Astrocyte (in vitro differentiated cells and primary cell): ENCODE measurements at places on chromosomes 16 and 17. TPM values are rescaled to one million over a fixed set of nuclear protein-coding genes. Genes with fewer than 3 reads are reported as not detected.
A peak's percentile ranks its signal among the peaks of the same experiment; 100 is the strongest.

The CACNG3 gene
- total RNA-seq: not detected in 2 replicates

The TMEM98 gene
- 59.6 and 62.6 TPM in 2 replicates for total RNA-seq

DNA sequence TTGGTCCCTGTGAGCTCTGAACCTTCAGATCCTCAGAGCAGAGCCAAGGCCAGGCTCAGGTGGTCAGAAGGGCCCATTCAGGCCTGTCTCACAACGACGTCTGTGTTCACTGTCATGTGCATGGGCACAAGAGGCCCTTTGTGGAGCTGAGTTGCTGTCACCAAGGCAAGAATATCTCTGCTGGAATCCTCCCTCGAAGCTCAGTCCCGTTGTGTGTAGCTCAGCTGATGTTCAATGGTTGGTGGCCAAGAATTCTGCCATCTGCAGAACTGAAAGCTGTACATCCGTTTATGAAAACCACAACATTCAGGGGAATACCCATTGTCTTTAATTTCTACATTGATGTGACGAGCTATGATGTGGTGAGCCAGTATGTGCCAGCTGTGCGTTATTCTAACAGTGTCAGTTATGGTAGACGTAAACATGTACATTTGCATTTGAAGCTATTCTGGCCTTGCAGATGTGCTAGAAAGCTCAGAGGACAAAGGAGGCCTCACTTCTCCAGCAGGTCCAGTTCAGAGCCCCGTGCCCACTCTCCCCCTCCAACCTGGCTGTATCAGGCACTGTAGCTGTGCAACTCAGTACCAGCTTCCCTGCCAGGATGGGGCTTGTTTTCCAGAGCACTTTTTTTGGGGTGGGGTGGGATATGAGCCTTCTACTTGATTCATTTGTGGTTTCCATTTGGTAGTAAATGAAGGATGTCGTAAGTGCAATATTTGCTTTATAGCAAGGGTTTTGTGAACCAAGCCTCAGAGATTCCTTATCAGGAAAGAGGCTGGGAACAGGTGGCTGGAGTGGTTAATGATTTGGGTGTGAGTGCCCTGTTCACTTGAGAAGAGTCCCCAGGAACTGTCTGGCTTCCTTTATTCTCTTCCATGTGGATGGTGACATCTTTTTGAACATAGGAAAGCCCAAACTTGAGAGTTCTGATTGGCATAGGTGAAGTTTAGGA, 56.1 kb downstream of the B9D1 start:
- H3K27me3 ChIP-seq: no peaks in the 10 kb centered on the region
- H3K4me1 ChIP-seq: peaks cover 22% of the 10 kb centered on the region
- DNase-seq: no peak
- H3K36me3 ChIP-seq: no peaks in the 10 kb centered on the region

DNA sequence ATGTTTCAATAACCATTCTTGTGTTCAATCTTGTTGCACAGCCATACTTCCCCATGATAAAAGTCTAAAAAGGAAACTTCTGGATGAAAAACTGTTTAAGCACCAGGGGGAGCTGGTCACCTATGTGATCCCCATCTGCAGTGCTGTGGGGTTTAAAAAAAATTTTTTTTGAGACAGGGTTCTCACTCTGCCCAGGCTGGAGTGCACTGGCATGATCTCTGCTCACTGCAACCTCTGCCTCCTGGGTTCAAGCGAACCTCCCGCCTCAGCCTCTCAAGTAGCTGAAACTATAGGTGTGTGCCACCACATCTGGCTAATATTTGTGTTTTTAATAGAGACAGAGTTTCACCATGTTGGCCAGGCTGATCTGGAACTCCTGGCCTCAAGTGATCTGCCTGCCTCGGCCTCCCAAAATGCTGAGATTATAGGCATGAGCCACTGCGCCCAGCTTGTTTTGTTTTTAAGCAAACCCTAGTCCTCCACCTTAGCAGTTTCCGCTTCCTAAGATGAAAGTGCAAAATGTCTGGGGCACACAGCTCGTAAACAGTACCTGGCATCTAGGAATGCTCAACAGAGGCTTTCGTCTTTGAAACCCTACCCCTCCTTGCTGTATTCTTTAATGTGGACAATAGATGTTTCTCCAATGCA, 25.4 kb downstream of the DNAJA2 start:
- no peak overlapping the region for H3K27ac ChIP-seq
- no peak overlapping the region for H3K4me3 ChIP-seq
- H3K4me1 ChIP-seq: no peaks in the 10 kb centered on the region
- no peaks in the 10 kb centered on the region for H3K27me3 ChIP-seq

The ALG1 gene
- 23.1 and 23.2 TPM in 2 replicates for total RNA-seq

DNA sequence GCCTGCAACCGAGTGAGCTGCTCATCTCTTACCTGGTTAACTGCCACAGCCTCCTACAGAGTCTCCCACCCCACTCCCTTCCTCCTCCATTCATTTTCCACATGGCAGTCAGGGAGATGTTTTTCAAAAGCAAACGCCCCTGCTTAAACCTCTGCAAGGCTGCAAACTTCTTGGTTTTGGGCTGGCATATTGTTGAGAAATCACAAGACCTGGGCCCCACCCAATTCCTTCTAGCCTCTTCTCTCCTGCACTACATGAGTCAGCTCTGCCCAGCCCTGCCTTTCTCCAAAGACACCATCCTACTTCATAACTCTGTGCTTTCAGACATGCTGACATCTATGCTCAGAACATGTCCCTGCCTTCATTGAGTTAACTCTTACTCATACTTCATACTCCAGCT, 136.1 kb downstream of the SPACA3 start:
- no peaks in the 10 kb centered on the region for H3K4me1 ChIP-seq
- no peak overlapping the region for H3K27ac ChIP-seq
- no peak overlapping the region for H3K4me3 ChIP-seq
- no peaks in the 10 kb centered on the region for H3K36me3 ChIP-seq
- peak; percentile 35 for DNase-seq

The NHLRC4 gene
- total RNA-seq: 0.50 and 0.73 TPM in 2 replicates

The EEF2K gene
- total RNA-seq: 20.9 and 24.4 TPM in 2 replicates

The AMZ2 gene
- 76.2 and 78.0 TPM in 2 replicates for total RNA-seq

GRCh38 chr16:69748694-69749345, 5.9 kb downstream of the NOB1 start:
- no peak overlapping the region for H3K27ac ChIP-seq
- H3K27me3 ChIP-seq: no peaks in the 10 kb centered on the region
- no peak for DNase-seq
- H3K36me3 ChIP-seq: peaks cover 63% of the 10 kb centered on the region
- H3K4me1 ChIP-seq: peaks cover 7% of the 10 kb centered on the region
- H3K4me3 ChIP-seq: no peak overlapping the region

DNA sequence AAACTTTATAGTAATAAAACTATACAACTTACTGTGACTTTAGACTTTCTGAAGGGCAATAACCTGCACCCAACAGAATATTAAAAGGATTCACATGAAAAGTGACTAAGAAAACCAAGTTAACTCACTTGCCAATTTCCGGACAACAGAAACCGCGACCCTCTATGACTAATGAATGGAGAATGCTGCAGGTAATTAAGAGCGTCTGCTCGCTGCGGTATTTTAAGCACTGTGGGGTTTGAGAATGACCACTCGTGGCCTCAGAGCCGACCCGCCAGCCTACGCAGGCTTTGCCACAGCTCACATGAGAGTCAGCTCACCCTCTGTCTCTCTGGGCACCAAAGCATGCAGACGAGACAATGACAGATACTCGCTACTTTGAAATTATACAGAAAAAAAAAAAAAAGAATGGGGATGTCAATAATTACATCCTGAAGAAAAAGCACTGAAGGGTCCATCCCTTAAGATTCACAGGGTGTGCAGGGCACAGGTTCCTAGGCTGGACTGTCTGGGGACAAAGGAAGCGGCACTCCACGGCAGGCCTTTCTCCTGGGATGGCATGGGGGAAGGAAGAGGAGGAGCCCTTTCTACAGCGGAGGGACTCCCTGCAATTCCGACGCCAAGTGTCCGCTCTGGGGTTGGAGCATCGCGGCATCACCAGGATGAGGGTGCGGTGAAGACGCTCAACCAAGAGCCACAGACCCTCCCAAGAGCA, 35.0 kb downstream of the ZCCHC14 start:
- H3K4me1 ChIP-seq: peaks cover 25% of the 10 kb centered on the region
- H3K27ac ChIP-seq: peak overlapping the region; percentile 92
- peak overlapping the region; percentile 24 for H3K4me3 ChIP-seq

The TNFRSF13B gene
- total RNA-seq: not detected in 2 replicates

DNA sequence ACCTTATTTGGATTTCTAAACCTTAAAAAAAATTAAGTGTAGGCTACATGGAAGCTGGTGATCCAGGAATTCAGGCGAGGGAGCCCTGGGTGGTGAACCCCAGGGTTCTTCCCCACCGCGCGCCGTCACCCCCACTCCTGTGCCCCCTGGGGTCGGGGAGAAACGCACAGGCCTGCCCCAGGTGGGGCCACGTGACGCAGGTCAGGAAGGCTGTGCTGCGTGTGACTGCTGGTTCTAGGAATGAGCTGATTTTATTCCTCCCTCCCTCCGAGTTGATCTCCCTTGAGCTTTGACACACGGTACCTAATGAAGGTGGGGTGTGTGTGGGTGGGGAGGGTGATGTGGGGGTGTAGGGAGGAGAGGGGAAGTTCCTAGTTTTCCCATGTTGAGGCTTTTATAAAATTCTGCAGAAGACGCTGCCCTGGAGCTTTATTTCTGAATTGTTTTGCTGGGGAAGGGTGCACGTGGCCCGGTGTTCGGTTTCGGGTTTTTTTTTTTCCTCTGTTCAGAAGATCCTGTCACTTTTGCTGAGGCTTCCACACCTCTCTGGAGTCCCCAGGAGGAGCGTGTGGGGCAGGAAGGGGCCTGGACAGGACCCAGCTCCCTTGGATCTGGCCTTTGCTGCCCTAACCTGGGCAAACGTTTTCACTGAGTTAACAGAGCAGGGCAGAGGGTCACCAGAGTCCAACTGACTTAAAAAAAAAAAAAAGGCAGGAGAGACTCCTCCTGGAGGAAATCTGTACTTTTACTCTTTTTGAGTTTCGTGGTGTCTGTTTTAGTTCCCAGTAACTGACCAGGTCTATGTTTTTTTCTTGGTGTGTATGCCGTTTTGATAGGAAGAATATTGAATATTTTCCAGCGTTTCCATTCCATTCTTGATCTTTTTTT, 55.8 kb upstream of the GSE1 start:
- peak overlapping the region; percentile 65 for H3K4me3 ChIP-seq
- peaks cover 19% of the 10 kb centered on the region for H3K4me1 ChIP-seq
- DNase-seq: no peak
- no peaks in the 10 kb centered on the region for H3K36me3 ChIP-seq
- no peaks in the 10 kb centered on the region for H3K27me3 ChIP-seq
- H3K27ac ChIP-seq: no peak overlapping the region

- peaks cover 19% of the 10 kb centered on the region for H3K4me1 ChIP-seq
- H3K27me3 ChIP-seq: no peaks in the 10 kb centered on the region
- H3K4me3 ChIP-seq: no peak overlapping the region
- DNase-seq: no peak
Observed at GRCh38 chr17:57603546-57603945, 141.6 kb downstream of the CCDC182 start.

DNA sequence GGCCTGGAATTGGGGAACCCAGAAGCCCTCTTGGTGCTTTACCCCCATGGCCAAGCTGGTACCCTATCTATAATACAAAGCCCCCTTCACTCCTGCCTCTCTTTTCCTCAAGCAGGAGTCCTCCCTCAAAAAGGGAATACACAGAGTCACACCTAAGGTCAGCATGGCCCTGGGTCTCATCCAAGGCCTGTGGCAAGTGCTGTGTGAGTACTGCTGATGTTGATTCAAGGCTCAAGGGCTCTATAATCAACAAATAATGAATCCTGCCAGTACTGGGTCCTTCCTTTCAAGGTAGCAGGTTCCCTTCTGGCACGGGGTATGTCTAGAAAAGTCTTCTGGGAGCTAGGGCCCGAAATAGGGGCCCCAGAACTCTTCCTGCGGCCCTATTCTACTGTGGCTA, 187.3 kb downstream of the CYB561 start:
- no peak overlapping the region for H3K27ac ChIP-seq
- no peaks in the 10 kb centered on the region for H3K27me3 ChIP-seq
- no peaks in the 10 kb centered on the region for H3K36me3 ChIP-seq
- no peaks in the 10 kb centered on the region for H3K4me1 ChIP-seq

The UMOD gene
- total RNA-seq: not detected in 2 replicates

The CACNG1 gene
- total RNA-seq: not detected in 2 replicates

The CDRT15L2 gene
- not detected in 2 replicates for total RNA-seq

- peaks cover 4% of the 10 kb centered on the region for H3K36me3 ChIP-seq
- no peaks in the 10 kb centered on the region for H3K4me1 ChIP-seq
- H3K27me3 ChIP-seq: no peaks in the 10 kb centered on the region
- H3K4me3 ChIP-seq: no peak overlapping the region
Observed at GRCh38 chr17:2695961-2696760, 15.4 kb downstream of the CLUH start.

DNA sequence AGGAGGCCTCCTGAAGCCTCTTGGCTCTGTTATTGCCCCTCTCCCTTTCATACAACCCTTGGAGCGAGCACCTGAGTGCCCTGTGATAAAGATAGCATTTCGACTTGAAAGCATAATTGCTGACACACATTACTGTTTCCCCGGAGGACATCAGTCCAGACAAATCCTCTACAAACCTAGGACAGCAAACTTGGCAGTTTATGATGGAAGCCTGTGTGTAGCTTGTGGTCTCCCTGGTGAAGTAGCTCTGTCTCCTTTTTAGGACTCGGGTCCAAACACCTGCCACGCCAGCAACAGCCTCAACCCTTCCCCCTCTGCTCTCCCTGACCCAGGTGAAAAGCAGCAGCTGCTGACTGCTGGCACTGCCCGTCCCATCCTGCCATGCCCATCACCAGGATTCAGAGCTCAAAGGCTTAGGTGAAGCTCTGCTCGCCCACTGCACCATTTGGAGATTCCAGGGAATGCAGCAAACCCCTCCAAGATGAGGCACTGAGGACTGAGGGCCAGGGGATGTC, 55.9 kb downstream of the IRX6 start:
- no peaks in the 10 kb centered on the region for H3K27me3 ChIP-seq
- no peak for DNase-seq
- no peak overlapping the region for H3K4me3 ChIP-seq
- no peaks in the 10 kb centered on the region for H3K36me3 ChIP-seq
- H3K4me1 ChIP-seq: no peaks in the 10 kb centered on the region

- peaks cover 23% of the 10 kb centered on the region for H3K4me1 ChIP-seq
- peak; percentile 92 for DNase-seq
- H3K27ac ChIP-seq: peak overlapping the region; percentile 89
Observed at GRCh38 chr17:67528751-67529436, 151.8 kb downstream of the PITPNC1 start.

The RND2 gene
- 1.3 and 2.3 TPM in 2 replicates for total RNA-seq

The TOX3 gene
- 1.9 and 2.3 TPM in 2 replicates for total RNA-seq

- H3K4me1 ChIP-seq: peaks cover 27% of the 10 kb centered on the region
- H3K36me3 ChIP-seq: no peaks in the 10 kb centered on the region
- peak within 1 kb of the TSS; percentile 52 for H3K4me3 ChIP-seq
- no peak for DNase-seq
- H3K27me3 ChIP-seq: peaks cover 31% of the 10 kb centered on the region
Observed at GRCh38 chr17:45432405-45433158, at the start of gene ARHGAP27. Gene ARHGAP27 (minus strand): TSS chr17:45432870. CDS start chr17:45430279, 2,591 bp downstream.

DNA sequence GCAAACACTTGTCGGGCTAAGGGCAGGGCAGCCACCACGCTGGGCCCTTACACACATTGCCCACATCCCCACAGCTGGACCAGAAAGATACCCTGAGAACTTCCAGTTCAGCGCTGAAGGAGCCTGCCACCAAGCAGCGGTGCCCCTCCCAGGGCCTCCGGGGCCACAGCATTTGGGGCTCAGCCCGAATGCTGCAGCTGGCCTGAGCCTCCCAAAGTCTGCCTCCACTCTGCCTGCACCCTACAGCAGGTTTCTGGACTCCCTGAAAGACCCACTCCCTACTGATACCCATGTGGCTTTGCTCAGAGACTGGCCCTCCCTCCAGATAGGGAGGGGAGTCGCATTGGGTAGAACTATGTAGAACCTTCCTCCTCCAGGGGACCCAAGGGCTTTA, 1.5 kb downstream of the MCRIP1 start:
- H3K4me3 ChIP-seq: no peak overlapping the region
- H3K27ac ChIP-seq: no peak overlapping the region
- no peaks in the 10 kb centered on the region for H3K27me3 ChIP-seq
- no peaks in the 10 kb centered on the region for H3K36me3 ChIP-seq
- H3K4me1 ChIP-seq: peaks cover 17% of the 10 kb centered on the region
- DNase-seq: no peak

The RAB11FIP4 gene
- 1.9 and 4.4 TPM in 2 replicates for total RNA-seq

The CPNE7 gene
- 6.7 and 7.5 TPM in 2 replicates for total RNA-seq
